Activated CD8-positive, alpha-beta memory T cell treated with anti-CD3 and anti-CD28 coated beads for 24 hours (primary cell): ENCODE measurements at places on chromosomes 2 and 18.

DNA sequence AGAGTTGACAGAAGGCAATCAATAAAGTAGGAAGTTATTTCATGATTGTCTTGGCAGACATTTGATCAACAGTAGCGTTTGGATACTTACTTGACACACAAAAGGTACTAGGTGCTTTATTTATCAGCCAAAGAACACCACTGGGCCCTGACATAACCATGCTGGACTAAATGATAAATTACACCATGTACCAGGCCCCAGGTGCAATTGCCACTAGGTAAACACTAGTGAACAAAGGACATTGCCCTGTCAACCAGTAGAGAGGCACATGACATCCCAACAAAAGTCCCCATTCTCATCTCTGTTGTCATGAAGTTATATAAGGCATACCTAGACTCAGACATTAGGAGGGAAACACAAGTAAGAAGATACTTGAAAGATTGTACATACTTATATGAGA is 747.2 kb downstream of the SATB2 start:
- no peak for DNase-seq

DNA sequence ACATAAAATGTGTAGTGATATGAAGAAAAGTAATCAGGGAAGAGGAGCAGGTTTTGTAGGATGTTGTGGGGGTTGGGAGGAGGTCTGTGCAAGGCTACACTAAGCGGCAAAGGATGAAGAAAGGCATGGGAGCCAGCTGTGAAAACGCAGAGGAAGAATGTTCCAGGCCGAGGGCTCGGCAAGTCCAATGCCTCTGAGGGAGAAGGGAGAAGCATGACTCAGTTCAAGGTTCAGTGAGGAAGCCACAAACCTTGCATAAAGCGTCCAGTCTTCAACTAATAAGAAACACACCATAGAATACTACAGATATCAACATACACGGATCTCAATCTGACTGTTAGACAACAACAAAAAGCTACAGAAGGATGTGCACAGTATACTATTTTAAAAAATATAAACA is 16.2 kb downstream of the EPB41L3 start:
- no peak for DNase-seq

GRCh38 chr18:54607213-54608027 is 16.4 kb downstream of the DYNAP start:
- no peak for DNase-seq

- no peak for DNase-seq
Measured at GRCh38 chr2:79952616-79953015, 351.9 kb downstream of the LRRTM1 start.

DNA sequence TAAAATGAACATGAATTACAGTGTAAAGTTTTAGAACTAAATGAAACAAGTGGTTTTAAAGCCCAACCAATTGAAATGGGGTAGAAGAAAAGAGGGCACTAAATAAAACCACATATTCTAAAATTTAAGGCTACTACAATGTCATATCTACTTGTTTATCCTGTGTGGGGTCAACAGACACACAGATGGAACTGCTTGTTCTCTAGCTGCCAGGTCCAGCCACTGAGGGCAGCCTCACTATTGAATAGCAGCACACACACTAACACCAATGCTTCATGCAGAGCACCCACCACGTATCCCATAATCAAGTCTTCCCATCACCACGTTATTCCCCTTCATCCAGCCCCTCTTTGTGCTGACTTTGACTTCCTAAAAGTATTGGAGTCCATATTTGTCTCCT is 88.1 kb downstream of the SPIRE1 start:
- DNase-seq: no peak
